ENCODE measurements at places on chromosomes 4 and X.

- no peak for DNase-seq
These were observed 86.3 kb upstream of the RAPGEF2 start for GRCh38 chr4:159016593-159017024.

GRCh38 chr4:126860308-126860707 lies 772.4 kb upstream of the INTU start:
- no peak for DNase-seq

DNA sequence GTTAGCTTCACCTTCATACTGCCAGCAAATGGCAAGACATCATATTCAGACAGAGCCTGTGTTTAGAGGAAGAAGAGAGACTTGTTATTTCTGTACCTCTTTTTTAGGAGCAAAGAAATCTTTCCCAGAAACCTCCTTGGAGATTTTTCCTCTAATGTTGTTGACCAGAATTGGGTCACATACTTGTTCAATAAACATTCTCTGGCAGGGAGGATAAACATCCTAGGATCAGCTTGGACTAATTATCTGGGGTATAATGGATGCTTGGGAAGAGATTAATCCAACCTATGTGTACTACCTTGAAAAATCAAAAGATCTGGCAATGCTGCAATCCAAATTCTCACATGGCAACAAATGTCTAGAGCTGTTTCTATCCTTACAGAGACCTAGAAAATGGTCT lies 8.4 kb upstream of the PRSS12 start:
- no peak for DNase-seq

DNA sequence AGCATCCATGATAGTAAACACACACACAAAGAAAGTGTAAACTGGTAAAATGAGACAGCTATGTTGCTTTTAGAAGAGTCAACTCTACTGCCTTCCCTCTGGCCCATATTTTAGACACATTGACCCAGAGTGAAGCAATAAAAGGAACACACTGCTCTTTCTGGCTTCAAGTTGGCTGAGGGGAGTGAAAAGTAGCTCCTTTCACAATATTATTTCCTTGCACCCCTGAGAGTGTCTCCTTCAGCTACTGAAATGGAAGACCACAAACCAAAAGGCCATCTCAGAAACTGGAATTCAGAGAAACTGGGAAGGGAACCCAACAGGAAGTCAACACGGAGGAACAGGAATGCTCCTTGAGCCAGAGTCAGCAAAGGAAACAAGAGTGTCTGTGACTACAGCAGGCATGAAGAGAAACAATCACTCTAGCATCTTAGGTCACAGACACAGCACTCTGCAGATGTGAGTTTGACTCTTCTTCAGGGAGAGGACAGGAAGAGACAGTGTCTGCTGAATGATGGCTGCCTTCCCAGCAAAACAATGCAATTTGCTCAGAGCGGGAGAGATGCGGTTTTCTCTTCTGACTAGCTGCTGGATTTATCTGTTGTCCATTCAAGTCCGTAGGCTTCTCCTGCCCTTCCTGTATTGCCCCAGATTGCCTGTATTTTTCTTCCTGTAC lies 106.7 kb downstream of the SPATA18 start:
- DNase-seq, result no peak

DNA sequence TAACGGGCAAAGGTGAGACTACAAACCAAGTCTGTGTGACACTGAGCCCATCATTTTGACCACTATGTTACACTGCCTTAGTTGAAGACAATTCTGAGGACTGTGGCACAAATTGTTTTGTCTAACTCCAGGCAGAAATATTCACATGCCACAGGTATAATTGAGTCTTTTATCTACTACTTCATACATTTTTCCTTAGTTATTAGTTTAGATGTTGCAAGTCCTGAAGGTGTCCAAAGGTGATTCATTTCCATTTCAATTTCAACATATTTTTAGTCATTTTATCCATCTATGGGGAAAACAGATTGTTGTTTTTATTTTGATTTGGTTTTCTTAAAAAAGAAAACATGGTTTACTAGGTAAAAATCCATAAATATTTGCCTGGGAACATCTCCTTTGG lies 341.7 kb upstream of the SMIM31 start:
- DNase-seq, result no peak

- no peak for DNase-seq
These were observed 192.7 kb downstream of the GABRG1 start for GRCh38 chr4:45931154-45931553.

GRCh38 chr4:72666910-72667309 lies 97.9 kb upstream of the ADAMTS3 start:
- no peak for DNase-seq

DNA sequence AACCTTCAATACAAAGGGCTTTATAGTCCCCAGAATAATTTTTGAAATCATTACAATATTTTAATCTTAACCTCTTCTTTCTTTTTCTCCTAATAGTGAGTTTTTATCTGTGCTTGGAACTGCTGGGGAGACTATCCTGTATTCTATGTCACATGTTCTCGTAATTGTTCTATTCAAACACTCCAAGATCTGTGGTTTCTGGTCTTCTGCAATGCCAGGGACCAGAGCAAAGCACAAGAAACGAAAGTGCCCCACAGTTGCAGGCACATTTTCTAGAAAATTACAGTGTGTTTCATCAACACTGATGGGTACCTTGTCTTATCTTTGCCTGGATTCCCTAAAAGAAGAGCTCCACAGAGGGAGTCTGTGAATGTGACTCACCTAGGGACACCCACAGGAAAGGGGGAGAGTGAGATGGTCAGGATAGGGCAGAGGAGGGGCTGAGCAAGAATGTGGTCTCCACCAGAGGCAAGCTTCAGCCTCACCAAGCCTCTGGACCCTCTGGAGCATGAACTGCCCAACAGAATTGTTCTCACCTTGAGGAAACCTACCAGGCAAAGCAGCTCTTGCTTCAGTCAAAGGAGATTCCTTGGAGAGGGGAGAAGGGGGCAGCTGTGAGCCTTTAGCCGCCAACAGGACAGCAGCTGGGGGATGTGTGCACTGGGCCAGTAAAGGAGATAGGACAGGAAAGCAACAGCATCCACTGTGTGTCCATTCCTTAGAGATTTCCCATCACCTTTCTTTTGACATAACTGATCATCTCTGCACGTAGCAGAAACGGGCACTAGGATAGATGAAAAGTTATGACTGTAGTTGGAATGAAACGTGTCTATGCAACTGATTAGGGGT lies 25.9 kb downstream of the UNC5C start:
- no peak for DNase-seq

DNA sequence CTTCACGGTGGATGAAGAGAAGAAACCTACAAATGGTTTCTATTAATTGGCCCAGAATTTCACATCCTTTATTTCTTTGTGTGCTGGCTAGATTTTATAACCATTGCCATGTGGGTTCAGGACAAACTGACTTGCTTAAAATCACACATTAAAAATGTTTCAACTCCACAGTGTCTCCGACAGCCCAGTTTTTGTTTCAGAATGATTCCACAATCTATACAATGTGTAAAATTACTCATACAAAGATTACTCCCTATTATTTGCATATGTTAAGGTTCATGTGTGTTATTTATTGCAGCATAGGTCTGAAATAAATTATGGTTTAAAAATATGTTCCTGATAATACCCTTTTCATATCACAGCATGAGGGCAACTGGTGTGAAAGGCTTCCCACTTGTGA lies 20.6 kb downstream of the DCHS2 start:
- no peak for DNase-seq

GRCh38 chr4:177367336-177367735 lies 57.7 kb downstream of the NEIL3 start:
- no peak for DNase-seq

DNA sequence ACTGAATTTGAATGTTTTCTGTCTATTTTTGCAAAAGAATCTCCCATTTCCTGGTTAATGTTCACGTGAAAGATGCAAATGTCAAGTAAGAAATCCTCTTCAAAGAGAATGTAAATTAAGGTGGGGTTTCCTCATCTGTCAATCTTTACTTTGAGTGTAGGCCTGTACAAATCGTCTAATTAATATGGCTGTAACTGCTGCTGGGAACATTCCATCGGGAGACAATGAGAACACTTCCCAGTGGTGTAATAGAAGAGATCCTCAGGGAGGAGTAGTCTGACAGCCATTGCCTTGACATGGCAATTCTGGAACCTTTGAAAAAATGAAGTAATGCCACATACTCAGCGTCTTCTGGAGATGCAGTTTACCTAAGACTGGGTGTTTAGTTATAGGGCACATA lies 3.7 kb downstream of the EREG start:
- no peak for DNase-seq

DNA sequence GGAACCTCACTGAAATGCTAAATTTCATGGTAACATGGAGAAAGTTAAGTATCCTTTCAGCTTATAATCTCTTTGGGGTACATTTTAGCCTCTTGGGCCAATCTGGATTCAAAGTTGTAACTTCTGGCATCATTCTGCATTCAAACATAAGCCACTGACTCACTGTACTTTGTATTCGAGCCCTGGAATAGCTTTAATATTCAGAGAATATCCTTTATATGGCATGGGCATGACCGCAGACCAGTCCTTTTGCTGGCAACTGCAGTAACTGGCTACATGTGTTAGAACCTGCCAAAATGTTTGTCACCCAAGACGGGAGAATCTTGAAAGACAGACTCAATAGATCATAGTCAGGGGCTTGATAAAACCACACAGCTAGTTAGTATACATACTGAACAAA lies 3.3 kb downstream of the GASK1B start:
- no peak for DNase-seq

- no peak for DNase-seq
These were observed 127.0 kb downstream of the CCNG2 start for GRCh38 chr4:77284036-77284435.

- no peak for DNase-seq
These were observed 20.0 kb upstream of the TMEM128 start for GRCh38 chr4:4267981-4268380.

DNA sequence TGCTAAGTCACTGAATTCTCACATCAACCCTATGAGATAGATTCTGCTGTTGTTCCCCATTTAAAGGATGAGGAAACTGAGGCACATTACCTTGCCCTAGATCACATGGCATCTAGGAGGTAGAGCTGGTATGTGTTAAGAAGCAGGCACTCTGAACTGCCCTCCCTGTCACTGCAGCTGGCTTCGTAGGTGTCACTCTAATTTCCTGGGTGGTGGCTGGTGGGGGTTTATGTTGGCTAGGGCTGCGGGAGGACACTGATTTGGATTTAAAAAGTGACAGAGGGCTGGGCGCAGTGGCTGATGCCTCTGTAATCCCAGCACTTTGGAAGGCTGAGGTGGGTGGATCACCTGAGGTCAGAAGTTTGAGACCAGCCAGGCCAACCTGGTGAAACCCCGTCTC lies 93.0 kb downstream of the ARHGAP10 start:
- DNase-seq, result no peak

DNA sequence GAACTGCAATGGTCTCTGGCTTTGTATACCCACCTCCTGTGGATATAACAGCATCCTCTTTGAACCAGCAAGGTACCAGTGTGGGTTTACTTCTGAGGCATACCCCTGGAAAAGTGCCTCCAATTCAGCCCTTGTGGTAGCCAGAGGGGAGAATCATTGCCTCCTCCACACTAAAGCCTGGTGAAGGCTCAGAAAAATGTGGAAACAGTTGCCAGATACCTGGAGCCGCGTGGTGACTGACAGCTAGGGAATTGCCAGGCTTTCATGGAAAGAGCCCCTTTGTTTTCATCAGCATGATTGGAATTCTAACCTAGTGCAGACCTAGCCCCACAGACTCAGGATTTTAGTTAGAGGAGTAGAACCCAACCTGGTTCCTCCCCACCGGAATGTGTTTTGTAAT lies 168.6 kb upstream of the KLF3 start:
- no peak for DNase-seq

DNA sequence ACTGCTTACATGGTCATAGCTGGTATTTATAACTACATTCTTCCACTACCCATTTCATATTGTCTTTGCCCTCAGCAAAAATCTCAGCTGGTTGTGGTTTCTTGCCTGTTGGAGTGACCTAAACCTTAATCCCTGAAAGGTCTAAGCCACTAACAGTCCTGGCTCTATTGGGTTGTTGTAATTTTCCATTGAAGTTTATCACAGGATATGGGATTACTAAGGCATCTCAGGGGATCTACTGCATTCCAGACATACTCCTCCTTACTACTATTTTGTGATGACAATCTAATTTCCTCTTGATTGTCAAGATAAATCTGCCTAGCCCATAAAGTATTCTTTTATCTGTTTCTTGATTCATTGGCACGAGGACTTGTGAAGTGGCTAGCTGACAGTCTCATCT lies 6.2 kb upstream of the OSTC start:
- DNase-seq, result no peak

DNA sequence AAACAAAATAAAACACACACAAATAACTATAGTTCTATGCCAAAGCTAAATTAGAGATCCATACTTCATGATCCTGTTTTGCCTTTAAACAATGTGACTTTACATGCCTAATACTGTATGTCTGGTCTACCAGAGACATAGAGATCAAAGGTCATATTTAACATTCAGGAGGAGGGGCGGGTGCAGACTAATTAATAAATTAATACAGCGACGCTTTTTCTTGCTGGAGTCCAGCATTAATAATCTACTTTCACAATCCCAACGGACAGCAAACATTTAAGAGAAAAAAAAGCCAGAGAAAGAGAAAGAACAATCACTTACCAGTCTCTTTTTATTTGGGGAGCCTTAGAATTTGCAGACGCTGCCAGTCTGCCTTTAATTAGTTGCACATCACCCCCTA lies 509 bp downstream of the CXXC4 start:
- no peak for DNase-seq

DNA sequence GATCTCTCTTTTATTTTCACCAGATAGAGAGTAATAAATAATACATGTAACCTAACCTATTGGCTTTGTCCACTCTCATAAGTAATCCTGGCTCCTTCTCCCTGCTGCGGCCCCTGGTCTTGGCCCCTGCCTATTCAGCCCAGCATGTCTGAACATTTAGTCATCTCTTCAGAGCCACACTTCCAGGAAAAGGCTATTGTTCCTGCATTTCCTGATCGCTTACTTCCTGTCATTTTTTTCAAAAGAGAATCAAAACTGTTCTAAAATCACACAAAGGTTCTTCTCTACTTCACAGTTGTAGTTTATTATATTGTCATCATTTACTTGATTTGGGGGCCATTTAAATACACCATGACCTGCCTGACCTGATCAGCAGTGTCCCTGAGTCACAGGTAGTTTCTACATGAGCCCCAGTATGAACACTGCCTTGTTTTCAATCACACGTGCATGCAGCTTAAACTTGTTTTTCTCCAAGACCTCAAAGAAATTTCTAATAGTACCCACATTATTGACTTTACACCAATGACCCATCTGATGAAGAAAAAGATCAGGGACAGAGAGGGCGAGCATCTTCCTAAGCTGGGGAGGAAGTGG lies 47.4 kb upstream of the KDR start:
- no peak for DNase-seq

DNA sequence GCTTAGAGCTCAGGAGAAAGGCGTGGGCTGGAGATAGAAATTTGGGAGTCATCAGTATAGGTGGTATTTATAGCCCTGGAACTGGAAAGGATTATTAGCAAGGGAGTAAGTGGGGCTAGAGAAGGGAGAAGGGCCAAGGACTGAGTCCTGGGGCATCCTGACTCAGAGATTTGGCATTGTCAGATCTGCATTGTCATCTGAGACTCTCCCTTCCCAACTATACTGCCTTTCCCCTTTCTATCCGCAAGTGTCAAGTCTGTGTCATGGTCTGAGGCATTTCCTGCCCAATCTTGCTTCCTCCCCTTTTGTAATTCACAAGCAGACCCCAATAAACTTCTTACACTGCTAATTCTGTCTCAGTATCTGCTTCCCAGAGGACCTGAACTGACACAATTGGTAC lies 24.4 kb upstream of the SLC25A43 start:
- no peak for DNase-seq

All from stimulated activated CD8-positive, alpha-beta memory T cell treated with anti-CD3 and anti-CD28 coated beads, Interleukin-4, amount 100 ng/mL, for 1 hour (primary cell).